Activated naive CD4-positive, alpha-beta T cell treated with anti-CD3 and anti-CD28 coated beads, Interleukin-2, amount 10 ng/mL, durations not matched to agents 7 days and 5 days (primary cell): ENCODE measurements at places on chromosomes 4 and X.

DNA sequence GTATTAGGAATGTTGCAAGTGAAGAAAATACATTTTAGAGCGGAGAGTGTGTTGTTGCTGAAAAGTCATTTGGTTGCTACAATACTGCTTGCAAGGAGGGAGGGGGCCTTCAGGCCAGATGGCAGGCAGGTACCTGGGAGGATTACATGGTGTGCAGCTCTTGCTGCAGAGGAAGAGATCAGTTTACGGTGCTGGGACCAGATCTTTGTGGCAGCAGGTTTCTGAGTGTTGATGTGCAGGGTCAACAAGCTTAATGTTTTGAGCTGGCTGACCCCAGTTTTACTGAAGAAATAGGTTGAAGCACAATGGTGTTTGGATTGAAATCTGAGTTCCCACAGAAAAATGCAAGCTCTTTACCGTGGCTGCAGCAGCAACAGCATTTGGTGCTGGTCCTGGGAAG, 96.4 kb upstream of the DDIT4L start:
- DNase-seq = no peak

- no peak for DNase-seq
Measured at GRCh38 chr4:9602389-9602914, 158.2 kb downstream of the DEFB131A start.

- no peak for DNase-seq
Measured at GRCh38 chrX:72330131-72330530, 24.4 kb upstream of the CITED1 start.

GRCh38 chrX:129732857-129733256, 5.9 kb upstream of the XPNPEP2 start:
- DNase-seq = no peak

DNA sequence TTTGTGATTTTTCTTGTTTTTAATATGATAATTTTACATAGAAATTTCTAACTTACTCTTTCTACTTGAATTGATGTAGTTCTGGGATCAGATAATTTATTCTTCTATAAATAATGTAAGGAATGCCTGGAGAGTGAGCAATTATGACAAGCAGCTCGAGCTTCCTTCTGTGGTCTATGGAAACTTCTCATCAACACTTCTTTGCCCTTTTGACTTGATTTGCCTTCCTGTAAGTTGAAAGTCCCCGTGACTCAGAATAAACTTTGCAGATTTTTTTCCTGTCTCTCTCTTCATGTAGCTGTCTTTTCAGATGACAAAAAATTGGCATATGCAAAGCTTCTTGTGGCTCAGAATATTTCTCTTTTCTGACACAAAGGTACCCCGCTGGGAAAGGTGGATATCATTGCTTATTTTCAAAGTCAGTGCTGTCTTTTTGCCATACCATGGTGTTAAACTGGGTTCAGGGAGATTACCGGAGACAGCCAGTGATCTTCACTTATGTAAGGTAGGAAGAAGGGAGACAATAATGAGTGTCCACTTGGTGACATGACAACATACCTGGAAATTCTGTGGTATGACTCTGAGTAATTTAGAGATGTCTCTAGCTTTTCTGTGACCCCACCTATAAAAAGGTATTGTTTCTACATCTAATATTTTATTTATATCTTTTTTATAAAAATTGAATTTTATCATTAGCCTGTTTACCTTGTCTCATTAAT, 278.6 kb upstream of the GNPDA2 start:
- no peak for DNase-seq

DNA sequence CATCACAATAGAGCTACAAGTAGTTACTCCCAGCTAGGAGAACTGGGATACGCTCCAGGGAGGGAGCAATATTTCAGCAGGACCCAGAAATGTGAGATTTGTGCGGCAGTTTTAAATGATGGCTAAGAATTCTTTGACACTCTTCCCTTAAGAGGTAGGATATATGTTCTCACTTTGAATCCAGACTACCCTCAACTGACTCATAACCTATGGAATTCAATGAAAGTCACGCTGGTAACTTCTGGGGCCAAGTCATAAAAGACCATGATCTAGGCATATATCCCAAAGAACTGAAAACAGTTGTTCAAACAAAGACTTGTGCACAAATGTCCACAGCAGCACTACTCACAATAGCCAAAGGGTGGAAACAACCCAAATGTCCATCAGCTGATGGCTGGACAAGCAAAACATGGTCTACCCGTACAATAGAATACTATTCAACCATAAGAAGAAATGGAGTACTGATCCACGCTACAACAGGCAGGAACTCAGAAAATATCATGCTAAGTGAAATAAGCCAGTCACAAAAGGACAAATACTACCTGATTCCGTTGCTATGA, 10.5 kb downstream of the CD99L2 start:
- DNase-seq = no peak

GRCh38 chr4:87018753-87019152, 83.9 kb downstream of the AFF1 start:
- DNase-seq = no peak

- no peak for DNase-seq
Measured at GRCh38 chr4:16125571-16126445, 42.0 kb upstream of the PROM1 start.

GRCh38 chr4:31365006-31365690, 645.0 kb downstream of the PCDH7 start:
- no peak for DNase-seq

DNA sequence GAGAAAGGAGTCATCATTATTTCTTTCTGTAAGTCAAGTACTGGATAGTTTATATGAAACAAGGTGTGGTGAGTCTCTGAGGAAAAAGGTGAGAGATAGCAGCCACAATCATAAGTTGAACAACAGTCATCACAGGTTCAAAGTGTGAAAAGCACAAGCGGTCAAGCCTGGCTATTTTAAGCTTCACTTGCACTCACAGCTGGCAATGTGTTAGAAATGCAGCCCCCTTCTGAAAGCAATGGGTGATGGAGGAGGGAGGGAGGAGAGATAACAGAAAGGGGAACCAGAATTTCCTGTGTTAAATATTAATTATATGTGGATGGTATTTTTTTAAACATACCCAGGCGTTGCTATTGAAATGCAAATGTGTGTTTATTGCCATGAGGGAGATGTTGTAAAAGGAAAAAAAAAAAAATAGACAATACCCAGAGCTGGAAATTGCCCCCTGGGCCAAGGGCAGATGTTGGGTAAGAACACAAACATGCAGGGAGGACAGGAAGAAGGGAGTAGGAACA, 26.9 kb upstream of the BMP3 start:
- no peak for DNase-seq

- DNase-seq = no peak
Measured at GRCh38 chr4:118289794-118290193, 63.0 kb downstream of the PRSS12 start.

GRCh38 chr4:174928575-174929253, 10.6 kb downstream of the ADAM29 start:
- DNase-seq = no peak

DNA sequence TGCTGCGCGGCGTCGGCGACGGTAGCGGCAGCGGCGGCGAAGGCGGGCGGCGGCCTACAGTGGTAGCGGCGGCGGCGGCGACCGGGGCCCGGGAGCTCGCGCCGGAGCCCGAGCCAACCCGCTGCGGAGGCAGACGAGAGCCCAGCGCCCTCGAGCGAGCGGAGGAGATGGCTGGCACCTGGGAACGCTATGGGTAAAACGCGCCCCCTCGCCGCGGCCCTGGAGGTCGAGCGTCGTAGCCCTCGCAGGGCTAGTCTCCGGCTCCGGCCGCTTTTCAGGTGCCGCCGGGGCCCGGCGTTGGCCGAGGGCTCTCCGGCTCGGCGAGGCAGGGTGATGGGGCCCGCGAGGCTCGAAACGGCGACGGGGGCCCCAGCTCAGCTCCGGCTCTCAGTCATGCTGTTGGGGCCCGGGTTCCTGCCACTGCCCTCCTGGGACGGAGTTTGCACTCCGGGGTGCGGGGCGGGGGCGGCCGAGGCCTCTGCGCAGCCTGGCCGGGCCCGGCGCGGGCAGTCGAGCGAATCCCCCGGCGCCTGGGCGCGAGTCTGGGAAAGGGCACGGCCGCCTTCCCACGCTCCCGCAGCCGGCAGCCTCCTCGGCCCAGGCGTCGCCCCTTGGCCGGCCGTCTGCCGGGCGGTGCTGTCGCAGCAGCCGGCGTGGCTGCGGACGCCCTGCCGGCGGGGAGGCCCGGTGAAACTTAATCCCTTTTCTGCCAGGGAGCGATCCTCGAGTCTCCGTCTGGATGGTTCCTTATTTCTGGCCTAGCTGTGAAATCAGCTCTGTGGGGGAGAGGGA, 768 bp downstream of the MID2 start:
- peak; percentile 51 for DNase-seq

DNA sequence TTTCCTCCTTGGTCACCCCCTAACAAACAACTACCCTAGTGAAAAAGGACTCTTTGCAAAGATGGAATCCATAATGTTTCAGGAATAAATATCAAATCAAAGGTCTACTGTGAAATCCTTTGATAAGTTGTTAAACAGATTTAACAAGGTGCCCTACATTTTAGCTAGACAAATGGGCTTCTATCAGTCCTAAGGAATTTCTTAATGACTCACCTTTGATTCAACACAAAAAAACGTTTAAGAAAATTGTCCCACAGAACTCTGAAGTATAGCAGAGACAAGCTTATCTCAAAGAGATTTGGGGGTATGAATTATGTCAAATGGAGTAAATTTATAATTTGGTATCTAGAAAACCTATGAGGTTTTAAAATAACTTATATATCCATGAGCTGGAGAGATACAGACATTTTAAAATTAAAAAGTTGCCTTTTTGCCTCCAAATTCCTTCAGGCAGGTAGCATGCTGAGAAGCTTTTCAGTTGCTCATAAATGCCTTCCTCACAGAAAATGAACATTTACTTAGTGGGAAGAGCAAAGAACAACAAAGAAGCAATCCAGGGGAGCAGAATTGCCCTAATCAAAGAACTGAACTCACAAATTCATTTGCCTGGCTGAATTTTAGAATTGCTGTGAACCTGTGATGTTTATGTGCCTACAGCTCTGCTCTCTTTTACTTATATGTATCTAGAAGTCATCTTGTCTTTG, 649.3 kb downstream of the STPG2 start:
- no peak for DNase-seq

DNA sequence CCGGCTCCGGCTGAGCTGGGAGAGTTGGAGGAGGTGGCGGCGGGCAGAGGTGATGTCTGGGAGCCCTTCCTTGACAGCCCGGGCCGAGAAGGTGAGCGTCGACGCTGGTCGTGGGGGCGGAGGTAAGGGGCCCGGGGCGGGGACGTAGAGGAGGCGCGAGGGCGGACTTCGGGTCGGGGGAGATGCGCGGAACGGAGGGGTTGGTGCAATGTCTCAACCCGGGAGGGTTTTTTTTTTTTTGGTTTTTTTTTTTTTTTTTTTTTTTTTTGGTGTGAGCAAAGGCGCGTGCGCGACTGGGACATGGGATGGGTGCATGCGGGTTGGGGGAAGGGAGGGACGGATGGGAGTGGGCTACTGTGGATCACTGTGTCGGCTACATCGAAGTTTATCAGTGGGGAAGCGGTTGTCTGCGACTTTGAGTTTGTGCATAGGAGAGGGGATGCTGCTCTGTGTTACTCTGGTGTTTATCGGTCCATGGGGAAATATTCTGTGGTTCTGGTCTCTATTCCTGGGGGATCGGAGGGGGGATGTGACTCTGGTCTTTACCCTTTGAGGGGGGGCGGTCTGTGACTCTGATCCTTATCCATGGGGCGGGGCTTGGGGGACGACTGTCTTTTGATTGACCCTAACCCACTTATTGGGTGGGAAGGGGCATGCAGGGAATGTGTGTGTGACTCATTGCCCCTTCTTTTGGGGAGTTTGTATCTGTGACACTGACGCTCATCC, 537 bp downstream of the RBM10 start:
- DNase-seq = peak; percentile 23
